Cardiac ventricle fibroblast (primary cell): ENCODE measurements at places on chromosomes 2 and 18. TPM values are rescaled to one million over a fixed set of nuclear protein-coding genes. Genes with fewer than 3 reads are reported as not detected.

The PROKR1 gene
- total RNA-seq: not detected in 2 replicates

The SERPINB12 gene
- total RNA-seq: not detected in 2 replicates

The TDRD15 gene
- total RNA-seq: not detected in 2 replicates

The OTOS gene
- not detected in 2 replicates for total RNA-seq

The STAT4 gene
- 0.20 and 0.37 TPM in 2 replicates for total RNA-seq

The PAIP2B gene
- total RNA-seq: 0.54 and 1.00 TPM in 2 replicates

The C2orf72 gene
- total RNA-seq: 0.19 and 0.20 TPM in 2 replicates

The IAH1 gene
- 60.7 and 62.1 TPM in 2 replicates for total RNA-seq

The PIEZO2 gene
- total RNA-seq: 1.2 and 2.1 TPM in 2 replicates

The BIRC6 gene
- total RNA-seq: 64.9 and 69.4 TPM in 2 replicates

The GPR55 gene
- not detected in 2 replicates for total RNA-seq
